ENCODE measurements at places on chromosomes 3 and 15.

GRCh38 chr3:156516284-156516683, 38.6 kb downstream of the SSR3 start:
- no peak for DNase-seq

DNA sequence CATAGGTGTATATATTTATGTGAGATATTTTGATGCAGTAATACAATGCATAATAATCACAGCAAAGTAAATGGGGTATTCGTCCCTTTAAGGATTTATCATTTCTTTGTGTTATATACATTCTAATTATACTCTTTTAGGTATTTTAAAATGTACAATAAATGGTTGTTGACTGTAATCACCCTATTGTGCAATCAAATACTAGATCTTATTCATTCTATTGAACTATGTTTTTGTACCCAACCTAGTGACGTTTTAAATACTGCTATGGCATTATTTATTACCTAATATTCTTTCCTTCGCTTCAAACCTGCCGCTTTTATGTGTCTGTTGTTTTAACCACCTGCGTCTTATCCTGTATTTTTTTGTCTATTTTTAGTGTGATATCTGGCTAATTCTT, 132.4 kb downstream of the ADAMTSL3 start:
- DNase-seq = no peak

DNA sequence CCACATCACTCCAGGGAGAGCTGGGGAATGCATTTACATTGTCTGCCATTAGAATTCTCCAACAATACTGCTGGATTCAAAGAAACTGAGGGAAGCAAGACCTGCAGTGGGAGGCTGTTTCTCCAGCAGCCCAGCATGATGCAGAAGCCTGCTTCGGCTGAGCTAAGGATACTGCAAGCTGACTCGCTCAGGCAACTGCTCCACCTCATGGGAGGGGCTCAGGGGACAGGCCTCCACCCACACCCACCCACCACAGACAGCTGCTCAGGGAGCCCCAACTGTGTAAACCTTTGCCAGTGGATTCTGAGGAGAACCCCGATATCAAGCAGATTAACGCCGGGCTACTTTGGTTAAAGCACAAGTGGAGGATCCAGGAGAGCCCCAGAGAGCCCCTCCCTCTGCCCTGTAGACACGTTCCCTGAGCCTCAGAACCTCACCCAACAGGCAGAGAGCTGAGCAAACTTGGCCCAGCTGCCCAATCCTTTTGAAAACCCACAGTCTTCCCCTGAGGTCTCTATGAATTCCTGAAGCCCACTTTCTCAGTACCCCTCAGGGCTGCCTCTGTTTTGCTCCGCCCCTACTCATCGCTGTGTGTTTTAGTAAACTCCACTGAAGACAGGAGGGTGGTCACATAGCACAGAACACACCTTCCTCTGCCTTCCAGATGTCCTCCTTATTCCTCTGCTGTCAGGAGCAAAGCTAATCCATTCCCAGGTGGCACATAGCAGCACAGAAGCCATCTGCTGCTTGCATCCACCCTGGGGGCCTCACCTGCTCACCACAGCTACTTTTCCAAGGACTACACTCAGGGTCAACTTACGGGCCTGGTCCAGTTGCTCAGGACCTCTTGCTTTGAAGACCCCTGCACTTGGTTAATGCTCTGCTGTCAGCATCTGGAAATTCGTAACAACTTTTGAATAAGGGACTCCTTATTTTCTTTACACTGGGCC, 269.0 kb downstream of the ABHD5 start:
- no peak for DNase-seq

GRCh38 chr3:197196192-197196591, 102.2 kb downstream of the DLG1 start:
- no peak for DNase-seq

DNA sequence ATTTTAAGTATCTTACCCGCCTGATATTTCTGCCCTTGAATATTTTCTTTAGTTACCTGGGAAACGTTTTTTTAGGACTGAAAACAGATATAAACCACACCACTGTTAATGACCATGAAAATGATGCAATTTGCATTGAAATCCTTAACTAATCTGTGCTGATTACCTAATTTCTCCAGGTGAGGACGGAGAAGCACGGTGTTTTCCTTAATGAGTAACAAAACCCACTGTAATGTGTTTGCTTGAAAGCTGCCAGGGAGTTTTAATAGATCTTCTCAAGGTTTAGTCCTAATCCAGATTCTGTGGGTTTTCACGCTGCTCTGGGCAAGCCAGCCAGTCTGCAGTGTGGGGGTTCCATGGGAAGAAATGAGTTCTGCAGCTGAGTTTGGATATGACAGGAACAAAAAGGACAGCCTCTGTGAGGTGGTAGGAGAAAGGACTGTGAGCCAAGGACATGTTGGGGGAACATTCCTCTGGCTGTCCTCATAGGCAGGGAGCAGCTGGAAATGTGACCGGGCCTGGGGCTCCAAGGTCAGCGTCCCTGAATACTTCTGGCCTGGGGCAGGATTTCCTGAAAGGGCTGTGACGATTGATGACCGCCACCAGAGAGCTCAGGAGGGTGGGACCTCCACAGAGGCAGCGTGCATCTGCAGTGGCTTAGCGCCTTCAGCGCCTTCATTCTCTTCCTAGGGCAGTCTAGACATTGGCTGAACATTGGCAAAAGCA, 18.6 kb downstream of the THSD4 start:
- DNase-seq = no peak

DNA sequence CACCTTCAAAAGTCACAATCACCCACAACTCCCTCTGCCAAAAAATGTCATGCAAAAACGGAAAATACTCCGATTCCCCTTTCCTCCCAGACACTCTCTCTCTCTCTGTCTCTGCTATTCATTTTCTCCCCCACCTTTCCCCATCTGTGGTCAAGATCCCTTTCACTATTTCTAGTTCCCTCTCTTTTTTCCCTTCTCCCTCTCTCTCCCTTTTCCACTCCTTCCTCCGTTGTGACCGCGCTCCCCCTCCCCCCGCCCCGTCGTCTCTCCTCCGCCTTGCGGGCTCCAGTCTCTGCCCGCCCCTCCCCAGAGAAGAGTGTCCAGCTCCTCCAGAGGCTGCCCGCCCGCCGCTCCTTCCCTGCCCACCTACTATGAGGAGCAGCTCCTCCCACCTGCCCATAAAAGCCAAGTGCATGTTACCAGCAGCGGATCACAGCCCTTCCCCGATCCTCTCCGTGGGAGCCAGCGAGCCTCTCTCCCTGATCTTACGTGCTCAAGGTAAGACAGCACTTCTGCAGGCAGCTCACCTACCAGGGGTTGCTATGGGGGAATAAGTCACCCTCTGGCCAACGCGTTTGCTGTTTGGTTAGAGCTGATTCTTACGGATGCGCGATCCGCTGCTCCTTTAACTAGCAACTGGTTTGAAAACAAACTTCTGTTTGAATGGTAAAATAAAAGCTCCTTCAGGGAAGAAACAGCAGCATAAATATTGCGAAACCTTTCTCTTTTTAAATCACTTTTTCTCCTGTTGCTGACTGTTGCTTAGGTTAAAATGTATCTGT, at the start of gene COL8A1:
COL8A1 (plus strand) TSS at position 428 of the 782 bp plus-strand sequence. CDS start 152,089 bp downstream, outside the sequence.
- DNase-seq = no peak

DNA sequence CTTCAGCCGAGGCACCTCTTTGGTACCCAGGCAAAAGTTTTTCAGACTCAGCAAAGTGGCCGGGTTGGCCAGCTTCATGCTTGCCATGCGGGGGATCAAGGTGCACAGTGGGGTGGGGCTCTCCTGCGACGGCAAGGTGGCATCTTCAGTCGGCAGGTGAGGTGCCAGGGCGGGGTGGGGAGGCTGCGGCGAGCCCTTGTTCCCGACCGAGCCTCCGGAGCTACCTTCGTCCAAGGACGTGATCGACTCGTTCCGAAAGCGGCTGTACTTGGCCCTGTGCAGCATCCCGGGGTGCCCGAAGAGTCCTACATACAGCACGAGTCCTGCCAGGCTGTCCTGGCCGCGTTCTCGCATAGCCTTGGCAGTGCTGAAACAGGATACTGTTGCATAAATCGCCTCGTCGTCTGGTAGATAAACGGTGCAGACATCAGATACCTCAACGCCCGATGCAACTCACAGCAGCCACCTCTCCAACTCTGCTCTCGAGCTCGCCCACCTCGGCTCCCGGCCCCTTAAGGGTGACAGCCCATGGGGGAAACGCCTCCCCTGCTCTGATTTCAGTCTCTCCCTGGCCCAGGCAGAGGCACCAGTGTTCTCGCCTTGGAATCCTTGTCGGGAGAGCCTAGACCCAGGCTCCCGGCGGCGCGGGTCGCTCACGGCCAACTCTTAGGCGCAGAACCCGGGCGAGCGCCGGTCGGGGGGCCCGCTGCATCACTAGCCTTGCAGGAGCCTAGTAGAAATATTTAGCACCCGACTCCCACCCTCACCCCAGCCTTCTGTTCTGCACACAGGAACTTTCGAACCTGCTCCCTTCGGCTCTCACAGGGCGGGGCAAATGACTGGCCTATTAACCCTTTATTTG, 826 bp downstream of the SHC4 start:
- DNase-seq = no peak

DNA sequence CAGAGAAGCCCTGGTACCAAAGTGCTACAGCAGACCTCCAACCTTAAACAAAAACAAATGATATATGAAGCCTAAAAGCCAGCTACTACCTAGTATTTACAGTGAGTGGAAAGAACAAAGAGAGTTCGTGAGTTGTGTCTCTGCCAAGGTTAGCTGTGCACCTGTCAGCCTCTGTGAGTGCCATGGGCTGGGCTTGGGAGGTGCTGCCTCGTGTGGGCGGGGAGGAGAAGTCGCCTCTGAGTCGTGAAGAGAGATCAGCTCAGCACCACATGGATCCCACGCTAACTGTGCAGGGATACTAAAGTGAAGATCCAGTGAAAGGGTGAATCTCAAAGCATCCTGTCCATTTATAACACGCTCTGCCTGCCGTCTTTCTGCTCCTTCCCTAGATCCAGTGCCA, 101.9 kb downstream of the CHDH start:
- DNase-seq = no peak

DNA sequence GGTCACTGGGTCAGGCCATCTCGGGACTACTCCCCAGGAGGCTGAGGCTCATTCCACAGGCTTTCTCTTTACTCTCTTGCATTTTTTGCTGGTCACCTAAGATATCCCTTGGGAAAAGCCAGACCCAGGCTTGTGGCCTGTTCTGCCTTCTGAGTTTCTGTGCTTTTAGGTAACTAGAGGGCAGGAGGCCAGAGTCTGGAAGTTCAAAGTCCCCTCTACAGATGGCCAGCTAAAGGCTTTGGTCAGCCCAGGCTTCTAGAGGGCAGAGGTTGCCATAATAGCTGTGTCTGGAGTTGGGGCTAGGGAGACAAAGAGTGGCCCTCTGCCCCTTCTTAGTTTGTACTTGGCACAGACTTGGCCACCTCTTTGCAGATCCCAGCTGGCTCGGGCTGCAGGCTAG, 8.4 kb upstream of the PARP6 start:
- no peak for DNase-seq

DNA sequence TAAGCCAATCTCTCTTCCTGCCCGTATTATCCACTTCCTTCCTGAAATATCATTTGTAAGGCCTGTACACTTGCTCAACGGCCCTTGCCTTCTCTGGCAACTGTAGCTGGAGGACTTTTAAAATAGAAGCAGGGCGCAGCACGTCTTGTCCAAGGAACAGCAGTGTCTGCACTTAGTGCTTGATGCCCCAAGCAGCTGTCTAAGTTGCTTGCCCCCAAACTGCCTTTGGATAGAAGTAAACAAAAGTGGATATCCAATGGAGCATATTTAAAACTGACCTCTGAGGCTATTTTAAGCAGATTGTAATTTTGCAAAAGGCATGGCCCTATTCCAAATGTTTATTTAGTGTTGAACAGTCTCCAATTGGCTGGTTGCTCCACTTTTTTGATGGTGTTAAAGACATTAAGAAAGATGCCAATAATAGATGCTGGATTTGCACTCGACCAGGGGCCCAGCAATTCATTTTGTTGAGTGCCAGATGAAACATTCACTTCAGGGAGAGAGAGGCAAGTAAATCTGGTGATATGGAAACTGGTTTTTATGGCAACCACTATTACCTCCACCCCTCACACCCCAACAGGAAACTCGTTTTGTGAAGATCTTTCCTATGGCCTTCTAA, 526.8 kb upstream of the TBL1XR1 start:
- DNase-seq = no peak

All from CD4-positive, alpha-beta T cell treated with Interleukin-17A for 4 hours (primary cell).